Left ventricle myocardium inferior (tissue), 1 donor: ENCODE measurements at places on chromosomes 12 and 14.

DNA sequence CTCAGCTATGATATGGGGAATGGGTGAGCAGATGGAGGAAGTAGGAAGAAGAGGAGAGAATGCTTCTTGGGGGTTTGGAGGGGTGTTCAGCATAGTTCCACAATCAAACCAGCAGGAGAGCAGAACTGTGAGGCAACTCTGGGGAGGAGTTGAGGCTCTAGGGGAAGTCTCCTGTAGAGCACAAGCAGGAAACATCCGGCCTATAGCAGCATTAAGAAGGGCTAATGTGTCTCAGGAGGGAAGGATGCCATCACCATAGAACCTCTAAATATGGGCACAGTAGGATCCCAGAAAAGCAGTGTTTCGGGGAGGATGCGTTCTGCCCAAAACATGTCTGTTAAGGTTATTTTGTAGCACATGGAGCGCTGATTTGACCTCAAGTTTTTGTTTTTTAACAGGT, 8.4 kb upstream of the SALL2 start:
- no peak for DNase-seq

DNA sequence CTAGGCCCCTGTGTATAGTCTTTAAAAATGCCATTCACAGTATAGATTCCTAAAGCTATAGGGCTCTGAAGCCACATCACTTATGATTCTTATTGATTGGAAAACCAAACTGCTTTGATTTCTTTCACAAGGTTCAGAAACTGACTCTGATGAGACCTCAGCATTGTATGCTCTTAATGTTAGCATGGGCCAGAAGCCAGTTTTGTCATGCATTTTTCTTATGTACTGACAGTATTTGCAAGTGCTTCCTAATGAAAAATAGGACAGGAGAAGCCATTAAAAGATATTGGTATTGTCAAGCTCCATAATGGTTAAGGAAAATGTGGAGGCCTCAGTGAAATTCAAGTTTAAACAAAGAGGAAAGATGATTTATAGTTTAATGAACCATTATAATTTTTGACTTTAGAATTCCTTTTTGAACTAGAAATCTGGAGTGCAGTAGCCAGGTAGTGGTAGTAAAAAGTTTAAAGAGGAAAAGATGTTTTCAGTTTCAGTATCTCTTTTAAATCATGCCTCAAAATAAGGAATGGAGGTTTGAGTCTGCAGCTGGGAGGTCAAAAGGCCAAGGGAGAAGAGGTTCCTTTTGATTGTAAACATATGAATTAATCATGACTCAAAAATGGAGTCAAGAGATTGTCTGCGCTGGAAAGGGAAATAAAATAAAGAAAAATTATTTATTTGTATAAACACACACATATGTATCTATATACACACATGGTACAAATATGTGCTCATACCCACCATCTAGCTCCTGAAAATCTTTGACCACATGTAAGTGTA, 388.1 kb upstream of the PRICKLE1 start:
- no peak for DNase-seq

DNA sequence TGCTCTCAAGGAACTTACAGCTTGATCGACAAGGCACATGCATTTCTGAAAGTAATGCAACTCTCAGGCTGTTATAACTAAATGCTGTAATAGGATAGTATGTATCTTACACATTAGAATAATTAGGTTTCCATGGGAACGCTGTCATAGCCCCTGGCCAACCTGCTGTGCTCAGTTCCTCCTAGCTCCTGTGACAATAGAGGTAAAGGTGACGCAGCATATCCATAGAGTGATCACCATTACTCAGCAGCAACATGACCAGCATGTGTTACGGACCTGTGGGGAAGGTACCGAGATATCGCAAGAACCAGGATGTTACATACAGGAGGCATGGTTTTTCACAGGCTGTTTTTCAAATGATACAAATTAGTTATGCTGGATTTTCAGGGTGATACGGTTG, 150.7 kb downstream of the CAND1 start:
- no peak for DNase-seq

GRCh38 chr12:112381406-112381882, 787 bp downstream of the HECTD4 start:
- DNase-seq, result peak; percentile 18
